ENCODE measurements at places on chromosomes 4 and X. TPM values are rescaled to one million over a fixed set of nuclear protein-coding genes. Genes with fewer than 3 reads are reported as not detected.

DNA sequence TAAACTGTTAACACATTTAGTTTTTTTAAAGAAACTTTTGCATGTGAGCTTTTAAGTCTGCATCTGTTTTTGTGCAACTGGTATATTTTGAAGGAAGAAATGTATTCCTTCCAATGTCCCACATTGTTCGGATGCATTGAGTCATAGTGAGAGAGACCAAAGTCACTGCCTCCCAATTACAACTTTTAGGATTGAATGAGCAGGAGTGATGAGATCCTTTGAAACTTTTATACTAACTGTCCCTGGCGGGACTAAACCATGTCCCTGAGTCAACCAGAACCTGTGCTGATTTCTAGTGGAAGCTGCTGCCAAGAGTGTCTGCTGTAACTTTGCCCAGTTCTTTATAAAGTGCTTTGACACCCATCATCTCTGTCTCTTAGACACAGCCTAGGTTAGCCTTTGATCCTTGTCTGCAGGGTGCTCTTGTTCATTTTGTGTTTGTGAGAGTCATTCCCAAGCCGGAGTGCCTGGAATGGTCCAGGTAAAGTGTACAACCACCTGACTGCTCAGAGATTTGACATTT, 122.7 kb downstream of the ZNF518B start:
- no peak for DNase-seq

The LONRF3 gene
- total RNA-seq, result 0.19 TPM

The RCHY1 gene
- total RNA-seq, result 40.7 TPM

GRCh38 chrX:17601441-17602200, 135.7 kb upstream of the SCML1 start:
- DNase-seq, result no peak

GRCh38 chr4:150217808-150218207, 139.6 kb downstream of the DCLK2 start:
- DNase-seq, result no peak

The TKTL1 gene
- not detected for total RNA-seq

DNA sequence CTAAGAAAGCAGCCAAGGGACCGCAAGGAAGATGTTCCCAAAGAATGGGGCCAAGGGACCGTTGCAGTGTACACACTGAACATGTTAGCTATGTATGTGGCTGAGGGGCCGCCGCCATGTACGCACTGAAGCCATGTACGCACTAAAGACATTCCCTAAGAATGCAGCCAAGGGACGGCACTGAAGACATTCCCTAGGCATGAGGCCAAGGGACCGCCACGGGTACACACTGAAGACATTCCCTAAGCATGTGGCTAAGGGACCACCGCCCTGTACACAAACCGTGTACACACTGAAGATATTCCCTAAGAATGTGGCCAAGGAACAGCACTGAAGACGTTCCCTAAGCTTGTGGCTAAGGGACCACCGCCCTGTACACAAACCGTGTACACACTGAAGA, 54.0 kb downstream of the DHRSX start:
- DNase-seq, result no peak

DNA sequence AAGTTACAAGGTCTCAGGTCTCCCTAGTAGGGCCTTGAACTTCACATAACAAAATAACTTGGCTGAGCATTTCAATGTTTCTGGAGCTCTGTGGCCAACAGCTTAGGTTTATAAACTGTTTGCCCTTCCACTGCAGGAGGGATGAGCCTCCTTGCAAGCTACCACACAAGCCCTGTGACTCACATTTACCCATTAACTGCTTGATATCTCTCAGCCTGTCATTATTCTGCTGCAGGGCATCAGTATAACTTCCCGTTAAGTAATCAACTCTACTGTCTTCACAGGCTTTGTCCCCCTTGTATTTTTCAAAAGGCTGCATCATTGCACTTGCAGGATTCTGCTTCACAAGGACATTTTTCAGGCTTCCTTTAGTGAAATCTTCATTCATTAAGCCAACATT, 151.7 kb upstream of the CXCL13 start:
- no peak for DNase-seq

DNA sequence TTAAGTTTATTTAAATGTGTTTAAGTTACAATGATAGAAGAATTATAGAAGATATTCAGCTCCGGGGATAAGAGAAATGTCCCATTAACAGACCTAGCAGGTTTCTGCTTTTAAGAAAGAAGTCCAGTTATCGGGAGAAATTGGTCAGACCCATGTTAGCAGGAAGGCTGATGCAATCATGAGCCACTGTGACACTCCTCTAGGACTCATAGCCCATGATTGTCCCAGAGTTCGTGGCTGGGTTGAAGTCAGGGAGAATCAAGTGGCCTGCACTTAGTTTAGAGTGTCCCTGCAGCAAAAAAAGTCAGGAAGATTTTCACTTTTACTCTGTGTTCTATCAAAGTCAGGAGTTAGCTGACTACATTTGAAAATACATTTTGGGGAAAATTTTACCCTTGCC, 72.0 kb downstream of the TMEM144 start:
- DNase-seq, result no peak

The PROM1 gene
- total RNA-seq, result 34.5 TPM

- DNase-seq, result no peak
These were observed 64.9 kb downstream of the CRMP1 start for GRCh38 chr4:5828005-5828391.

DNA sequence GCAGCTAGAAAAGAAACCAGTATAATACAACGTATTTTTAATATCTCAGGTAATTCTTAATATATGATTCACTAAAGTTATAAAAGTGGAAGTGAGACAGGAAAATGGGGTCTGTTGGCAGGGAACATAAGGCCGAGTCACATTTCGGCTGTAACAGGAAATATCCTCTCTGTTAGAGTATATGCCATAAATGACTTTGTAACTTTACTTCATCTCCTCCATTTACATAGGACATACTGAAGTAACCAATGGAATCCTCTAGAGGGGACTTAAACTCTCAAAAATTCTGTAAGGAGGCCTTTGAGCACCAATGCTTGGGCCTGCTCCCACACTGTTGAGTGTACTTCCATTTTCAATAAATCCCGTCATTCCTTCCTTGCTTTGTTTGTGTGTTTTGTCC, 71.3 kb downstream of the ANKRD17 start:
- peak; percentile 26 for DNase-seq

DNA sequence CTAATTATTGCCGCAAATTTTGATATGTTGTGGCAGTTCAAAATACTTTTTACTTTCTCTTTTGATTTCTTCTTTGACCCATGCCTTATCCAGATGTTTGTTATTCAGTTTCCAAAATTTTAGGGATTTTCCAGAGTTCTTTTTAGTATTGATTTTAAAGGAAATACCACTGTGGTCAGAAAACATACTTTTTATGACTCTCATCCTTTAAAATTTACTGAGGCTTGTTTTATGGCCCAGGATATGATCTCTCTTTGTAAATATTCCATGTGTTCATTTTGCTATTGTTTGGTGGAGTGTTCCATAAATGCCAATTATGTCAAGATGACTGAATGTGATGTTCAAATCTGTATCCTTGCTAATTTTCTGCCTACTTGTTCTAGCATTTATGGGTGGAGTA, 272.3 kb upstream of the DIPK2B start:
- DNase-seq, result peak; percentile 65

The MAOB gene
- 0.77 TPM for total RNA-seq

The RP2 gene
- total RNA-seq, result 20.5 TPM

The GDI1 gene
- 143 TPM for total RNA-seq

The PPARGC1A gene
- total RNA-seq, result 0.53 TPM

DNA sequence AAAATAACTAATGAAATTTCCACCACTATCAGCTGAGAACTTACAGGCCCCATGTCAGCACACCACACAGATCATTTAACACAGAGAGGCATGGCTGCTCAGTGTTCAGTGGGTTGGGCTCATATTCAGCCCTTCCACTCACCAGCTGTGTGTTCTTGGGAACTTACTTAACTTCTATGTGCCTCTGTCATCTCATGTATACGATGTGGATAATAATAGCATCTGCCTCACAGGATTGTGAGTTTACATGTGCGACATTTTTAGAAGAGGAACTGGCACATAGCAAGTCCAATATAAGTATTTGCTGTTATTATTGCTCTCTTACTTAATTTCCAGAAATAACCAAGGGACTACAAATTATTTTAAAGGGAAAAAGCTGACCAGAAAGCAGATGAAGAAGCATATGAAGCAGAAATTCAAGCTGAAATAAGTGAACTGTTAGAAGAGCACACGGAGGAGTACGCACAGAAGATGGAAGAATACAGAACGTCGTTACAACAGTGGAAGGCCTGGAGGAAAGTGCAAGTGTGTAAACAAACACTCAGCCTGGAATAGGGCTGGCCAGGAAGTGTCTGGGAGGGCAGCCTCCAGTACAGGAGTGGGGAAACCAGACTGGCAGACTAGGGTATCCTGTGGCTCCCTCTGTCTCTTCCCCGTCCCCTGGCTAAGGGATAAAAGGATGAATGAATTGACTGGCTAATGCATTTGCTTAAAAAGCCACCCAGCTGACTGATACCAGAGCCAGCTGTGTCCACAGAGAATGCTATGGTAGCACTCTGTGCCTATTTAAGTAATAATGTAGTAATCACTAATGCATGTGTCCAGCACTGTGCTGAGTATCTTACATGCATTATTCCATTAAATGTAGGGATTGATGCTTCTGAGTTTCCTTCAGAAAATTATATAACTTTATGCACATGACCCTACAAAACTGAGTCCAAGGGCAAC, 67.1 kb downstream of the CC2D2A start:
- no peak for DNase-seq

GRCh38 chrX:134821370-134821769, 163.1 kb upstream of the PLAC1 start:
- peak; percentile 35 for DNase-seq

- no peak for DNase-seq
These were observed 73.9 kb downstream of the BMPR1B start for GRCh38 chr4:94831607-94832006.

DNA sequence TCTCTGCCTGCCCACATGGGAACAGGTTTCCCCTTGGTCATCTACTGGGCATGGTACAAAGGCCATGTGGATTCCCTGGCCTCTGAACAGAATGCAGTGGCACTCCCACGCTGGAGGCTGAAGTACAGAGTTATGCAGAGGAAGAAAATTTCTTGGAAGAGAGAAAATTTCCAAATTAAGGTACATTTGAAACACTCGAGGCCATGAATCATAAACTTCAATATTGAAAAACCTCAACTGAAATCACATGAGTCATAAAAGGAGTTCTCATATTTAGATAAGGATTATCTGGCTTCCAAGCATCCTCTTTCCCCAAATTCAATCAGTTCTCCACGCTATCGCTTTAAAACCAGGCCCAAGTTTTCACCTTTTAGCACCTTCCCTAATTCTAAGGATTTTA, 28.1 kb upstream of the TXK start:
- peak; percentile 62 for DNase-seq

- DNase-seq, result no peak
These were observed 34.9 kb upstream of the STK26 start for GRCh38 chrX:131988236-131988635.

- DNase-seq, result peak; percentile 98
These were observed 28.7 kb downstream of the INPP4B start for GRCh38 chr4:142817442-142817841.

GRCh38 chr4:136136601-136137000, 1395.7 kb downstream of the PCDH18 start:
- no peak for DNase-seq

DNA sequence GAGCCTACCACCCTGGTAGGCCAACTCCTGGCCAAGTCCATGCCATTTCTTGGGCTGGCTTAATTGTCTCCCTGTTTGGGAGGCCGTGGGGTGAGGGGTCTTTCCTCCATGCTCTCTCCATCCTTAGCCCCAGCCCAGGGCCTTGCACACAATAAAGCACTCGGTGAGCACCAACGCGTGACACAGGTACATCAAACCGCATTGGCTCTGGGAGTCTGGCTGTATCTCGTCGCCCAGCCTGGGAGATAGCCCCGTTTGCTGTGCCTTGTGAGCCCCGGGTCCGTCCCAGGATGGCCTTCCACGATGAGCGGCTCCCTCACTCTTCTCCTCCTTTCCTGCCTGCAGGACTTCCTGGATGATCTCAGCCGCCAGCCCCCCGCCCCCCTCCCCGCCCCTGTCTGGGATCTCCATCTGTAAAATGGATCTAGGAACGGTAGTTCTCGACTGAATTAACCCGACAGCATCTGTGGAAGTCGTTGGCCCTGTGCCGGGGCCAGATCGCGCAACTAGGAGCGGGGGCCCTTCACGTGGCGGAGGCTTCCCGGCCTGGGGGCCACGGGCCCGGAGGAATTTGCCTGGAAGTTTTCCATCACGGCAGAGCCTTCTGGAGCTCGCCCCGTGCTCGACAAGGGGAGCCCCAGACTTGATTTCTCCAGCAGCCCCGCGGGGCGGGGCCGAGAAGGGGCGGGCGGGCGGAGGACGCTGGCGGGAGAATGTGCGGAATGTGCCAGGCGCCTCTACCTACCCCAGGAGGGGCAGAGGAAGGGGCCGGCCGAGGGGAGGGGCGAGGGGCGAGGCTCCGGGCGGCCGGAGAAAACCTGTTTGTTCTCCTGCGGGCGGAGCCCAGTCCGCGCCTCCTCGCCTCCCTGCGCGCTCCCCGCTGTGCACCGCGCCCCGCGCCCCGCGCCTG, at the start of gene ZNF185:
ZNF185 (plus strand) TSS at position 846 of the 910 bp plus-strand sequence. CDS start 16,423 bp downstream, outside the sequence.
- peak; percentile 25 for DNase-seq

The KIT gene
- 5.3 TPM for total RNA-seq

DNA sequence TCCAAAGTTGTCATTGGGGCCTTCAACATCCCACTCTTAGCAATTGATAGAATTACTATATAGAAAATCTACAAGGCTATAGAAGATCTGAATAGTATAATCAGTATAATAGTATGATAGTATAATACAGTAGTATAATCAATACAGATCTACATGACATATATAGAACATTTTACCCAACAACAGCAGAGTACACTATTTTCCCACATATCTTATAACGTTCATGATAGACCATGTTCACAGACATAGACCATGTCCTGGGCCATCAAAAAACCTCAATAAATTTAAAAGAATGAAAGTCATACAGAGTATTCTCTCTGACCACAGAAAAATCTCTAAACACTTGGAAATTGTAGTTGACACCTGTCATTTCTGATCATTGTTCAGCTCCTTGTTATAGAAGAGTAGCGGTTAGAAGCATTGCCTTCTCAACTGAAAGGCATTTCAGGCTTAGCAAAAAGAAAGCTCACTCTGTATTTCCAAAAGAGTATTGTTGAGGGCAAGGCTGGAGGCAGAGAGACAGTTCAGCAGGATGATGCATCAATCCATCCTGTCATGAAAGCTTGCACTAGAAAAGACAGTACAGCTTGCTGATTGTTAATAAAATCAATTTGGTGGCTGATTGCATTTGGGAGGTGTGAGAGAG, 38.8 kb upstream of the ARMCX5 start:
- no peak for DNase-seq

GRCh38 chr4:1472148-1472797, 66.0 kb upstream of the NKX1-1 start:
- DNase-seq, result no peak

- DNase-seq, result no peak
These were observed 53.9 kb upstream of the RPS6KA3 start for GRCh38 chrX:20320461-20321159.

- DNase-seq, result no peak
These were observed 576.5 kb downstream of the MID1IP1 start for GRCh38 chrX:39377773-39378172.

DNA sequence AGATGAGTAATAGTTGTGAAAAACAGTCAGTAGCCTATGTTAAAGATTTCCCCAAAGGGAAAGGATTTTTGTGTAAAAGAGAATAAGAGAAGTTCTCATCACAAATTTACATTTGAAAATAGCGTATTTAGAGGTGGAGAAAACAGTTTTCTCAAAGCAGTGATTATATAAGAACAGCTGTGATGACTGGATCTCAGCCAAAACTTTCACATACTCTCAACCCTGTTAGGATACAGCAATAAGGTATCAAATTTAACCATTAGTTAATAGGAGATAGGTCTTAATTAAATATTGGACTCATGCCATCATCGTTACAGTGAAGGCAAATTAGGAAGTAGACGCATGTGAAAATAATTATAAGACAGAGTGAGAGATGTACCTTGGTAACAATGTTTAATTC, 622.7 kb downstream of the PCDH18 start:
- DNase-seq, result no peak

The CXCL1 gene
- 11.4 TPM for total RNA-seq
